ENCODE measurements at places on chromosomes 12 and 14. TPM values are rescaled to one million over a fixed set of nuclear protein-coding genes. Genes with fewer than 3 reads are reported as not detected.
A peak's percentile ranks its signal among the peaks of the same experiment; 100 is the strongest.

GRCh38 chr12:5204831-5205230, 161.2 kb downstream of the KCNA5 start:
- H3K36me3 ChIP-seq: no peaks in the 10 kb centered on the region
- no peak overlapping the region for H3K4me3 ChIP-seq
- no peak for DNase-seq

DNA sequence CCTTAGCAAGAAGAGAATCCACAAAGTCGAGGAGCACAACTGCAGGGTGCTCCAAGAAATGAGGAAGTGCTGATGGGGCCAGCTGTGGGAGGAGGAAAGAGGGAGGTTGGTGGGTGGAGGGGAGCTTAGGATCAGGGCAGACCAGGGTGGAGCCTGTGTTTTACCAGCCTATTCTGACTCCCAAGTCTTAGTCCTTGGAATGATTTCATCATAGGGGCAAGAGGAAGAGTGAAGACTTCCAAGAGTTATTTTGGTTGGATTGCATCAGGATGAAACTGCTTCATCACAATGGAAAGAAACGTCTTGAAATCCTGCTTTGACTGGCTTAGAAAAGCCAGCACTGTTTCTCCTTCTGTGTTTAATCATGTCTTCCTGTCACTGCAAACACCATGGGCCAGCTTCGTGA, 194.0 kb downstream of the DPF3 start:
- no peaks in the 10 kb centered on the region for H3K27me3 ChIP-seq
- H3K36me3 ChIP-seq: no peaks in the 10 kb centered on the region
- H3K27ac ChIP-seq: no peak overlapping the region
- no peak for DNase-seq
- H3K4me1 ChIP-seq: peaks cover 4% of the 10 kb centered on the region
- no peak overlapping the region for H3K4me3 ChIP-seq

- H3K36me3 ChIP-seq: no peaks in the 10 kb centered on the region
- DNase-seq: no peak
- H3K4me1 ChIP-seq: peaks cover 10% of the 10 kb centered on the region
- H3K4me3 ChIP-seq: no peak overlapping the region
- H3K27me3 ChIP-seq: peaks cover 3% of the 10 kb centered on the region
- no peak overlapping the region for H3K27ac ChIP-seq
Observed at GRCh38 chr12:103279444-103279843, 216.3 kb downstream of the C12orf42 start.

DNA sequence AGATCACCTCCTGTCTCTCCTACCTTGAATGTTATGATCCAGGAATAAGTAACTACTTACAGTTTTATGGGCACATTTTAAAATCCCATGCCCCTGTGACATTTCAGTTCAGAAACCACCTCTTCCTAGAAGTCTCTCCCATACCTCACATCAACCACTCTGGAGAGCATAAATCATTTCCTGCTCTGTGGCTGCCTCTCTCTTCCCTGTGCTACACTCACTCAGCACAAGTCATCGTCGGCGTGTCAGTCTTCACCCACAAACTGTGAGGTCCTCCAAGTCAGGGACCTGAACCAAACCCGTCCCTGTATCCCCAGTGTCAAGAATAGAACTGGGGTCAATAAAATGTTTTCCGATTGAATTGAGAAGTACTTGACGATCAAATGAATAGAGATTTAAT, 863.3 kb downstream of the BCL11B start:
- H3K27me3 ChIP-seq: no peaks in the 10 kb centered on the region
- no peaks in the 10 kb centered on the region for H3K36me3 ChIP-seq
- peaks cover 20% of the 10 kb centered on the region for H3K4me1 ChIP-seq
- peak overlapping the region; percentile 66 for H3K27ac ChIP-seq
- H3K4me3 ChIP-seq: no peak overlapping the region

- peaks cover 66% of the 10 kb centered on the region for H3K27me3 ChIP-seq
- DNase-seq: no peak
- no peak overlapping the region for H3K27ac ChIP-seq
- H3K36me3 ChIP-seq: no peaks in the 10 kb centered on the region
Observed at GRCh38 chr12:26128168-26128567, 3.3 kb upstream of the BHLHE41 start.

GRCh38 chr14:76204461-76205230, 52.9 kb downstream of the GPATCH2L start:
- H3K36me3 ChIP-seq: peaks cover 45% of the 10 kb centered on the region
- H3K4me3 ChIP-seq: no peak overlapping the region
- DNase-seq: no peak

DNA sequence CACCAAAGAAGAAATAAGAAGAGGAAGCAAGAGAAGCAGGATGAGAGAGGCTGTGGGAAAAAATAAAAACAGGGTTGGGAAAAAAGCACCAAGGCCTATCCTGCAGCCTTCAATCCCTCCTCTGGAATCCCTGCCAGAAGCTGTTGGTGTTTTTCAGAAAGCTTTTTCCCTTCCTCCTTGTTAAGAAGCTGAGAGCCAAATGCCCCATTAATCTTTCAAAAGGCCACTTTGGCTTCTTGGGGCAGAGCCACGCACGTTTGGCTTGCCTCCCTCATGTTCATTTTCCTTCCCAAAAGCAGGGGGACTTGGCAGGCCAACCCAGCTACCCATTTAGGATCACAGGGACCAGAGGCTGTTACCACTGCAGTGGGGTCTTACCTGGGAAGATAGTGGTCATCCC, 365.3 kb downstream of the NUAK1 start:
- no peaks in the 10 kb centered on the region for H3K36me3 ChIP-seq
- no peaks in the 10 kb centered on the region for H3K4me1 ChIP-seq
- DNase-seq: no peak
- H3K4me3 ChIP-seq: no peak overlapping the region

DNA sequence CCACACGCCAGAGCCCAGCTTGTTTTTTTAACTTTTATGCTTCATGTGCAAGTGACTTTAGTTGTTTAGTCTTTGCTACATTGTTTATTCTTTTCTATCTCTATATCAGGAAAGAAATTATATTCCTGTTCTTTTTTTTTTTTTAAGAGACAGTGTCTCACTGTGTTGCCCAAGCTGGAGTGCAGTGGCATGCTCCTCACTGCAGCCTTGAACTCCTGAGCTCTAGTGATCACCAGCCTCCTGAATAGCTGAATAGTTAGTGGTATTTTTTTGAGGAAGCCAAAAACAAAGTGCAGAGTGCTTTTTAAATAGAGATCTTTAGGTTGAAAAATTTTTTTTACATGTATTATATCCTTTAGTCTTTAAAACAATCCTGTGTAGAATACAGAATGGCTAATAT, 58.2 kb downstream of the ETNK1 start:
- H3K4me1 ChIP-seq: peaks cover 15% of the 10 kb centered on the region
- H3K36me3 ChIP-seq: peaks cover 33% of the 10 kb centered on the region
- H3K27me3 ChIP-seq: no peaks in the 10 kb centered on the region
- no peak overlapping the region for H3K4me3 ChIP-seq
- no peak overlapping the region for H3K27ac ChIP-seq

DNA sequence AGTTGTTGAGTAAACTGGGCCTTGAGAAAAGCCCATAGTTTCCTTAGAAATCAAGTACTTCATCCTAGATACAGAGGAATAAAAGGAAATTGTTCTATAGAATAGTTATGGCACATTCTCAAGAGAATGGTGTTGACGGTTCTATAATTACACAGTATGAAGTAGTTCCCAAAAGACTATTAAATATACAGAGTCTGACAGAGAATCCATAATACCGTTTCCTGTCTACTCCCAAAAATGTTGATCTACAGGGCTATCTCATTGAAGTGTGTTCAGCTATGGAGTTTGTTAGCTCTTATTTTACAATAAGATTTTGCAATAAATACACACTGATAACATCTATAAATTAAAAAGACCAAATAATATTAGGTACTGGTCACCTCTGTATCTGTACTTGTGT, 799.7 kb downstream of the RPS29 start:
- no peaks in the 10 kb centered on the region for H3K27me3 ChIP-seq
- no peak for DNase-seq
- H3K4me3 ChIP-seq: no peak overlapping the region
- no peaks in the 10 kb centered on the region for H3K4me1 ChIP-seq

DNA sequence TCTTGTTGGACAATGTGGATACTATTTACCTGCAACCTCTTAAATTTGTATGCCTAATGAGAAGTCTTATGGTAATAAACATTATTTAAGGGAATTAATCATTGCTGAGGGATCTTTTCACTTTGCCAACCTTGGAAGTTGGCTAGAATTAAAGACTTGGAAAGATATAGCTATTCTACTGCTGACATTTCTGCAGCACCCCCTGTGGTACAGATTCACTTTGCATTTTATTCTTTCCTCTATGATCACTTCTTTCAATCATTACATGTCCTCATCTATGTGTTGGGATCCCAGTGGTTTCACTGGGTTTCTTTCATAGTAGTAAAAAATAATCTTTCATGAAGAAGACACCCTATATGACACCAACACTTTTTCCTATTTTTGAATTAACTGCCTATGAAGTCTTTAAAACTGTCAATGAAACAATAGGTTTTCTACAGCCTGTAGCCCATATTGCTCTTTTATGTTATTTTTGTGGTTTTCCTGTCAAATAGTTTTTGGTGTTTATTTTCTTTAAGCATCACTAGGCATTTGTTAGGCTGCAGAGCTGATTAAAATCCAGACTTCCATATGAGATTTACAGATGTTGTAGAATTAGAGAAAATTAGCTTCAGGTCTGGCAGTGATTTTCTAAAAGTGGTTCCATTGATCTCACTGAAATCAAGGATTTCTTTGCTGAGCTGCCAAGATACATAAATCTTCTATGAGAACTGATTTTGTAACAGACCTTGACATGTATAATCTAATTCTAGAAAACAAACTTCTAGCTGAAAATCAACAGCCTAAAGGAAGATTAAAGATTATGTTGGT, 256.1 kb downstream of the NAV3 start:
- H3K27me3 ChIP-seq: no peaks in the 10 kb centered on the region
- DNase-seq: no peak
- H3K4me3 ChIP-seq: no peak overlapping the region

GRCh38 chr12:53340398-53340797, 4.2 kb upstream of the SP7 start:
- H3K27me3 ChIP-seq: peaks cover 32% of the 10 kb centered on the region
- no peak for DNase-seq
- no peak overlapping the region for H3K4me3 ChIP-seq
- peaks cover 24% of the 10 kb centered on the region for H3K4me1 ChIP-seq
- no peak overlapping the region for H3K27ac ChIP-seq

DNA sequence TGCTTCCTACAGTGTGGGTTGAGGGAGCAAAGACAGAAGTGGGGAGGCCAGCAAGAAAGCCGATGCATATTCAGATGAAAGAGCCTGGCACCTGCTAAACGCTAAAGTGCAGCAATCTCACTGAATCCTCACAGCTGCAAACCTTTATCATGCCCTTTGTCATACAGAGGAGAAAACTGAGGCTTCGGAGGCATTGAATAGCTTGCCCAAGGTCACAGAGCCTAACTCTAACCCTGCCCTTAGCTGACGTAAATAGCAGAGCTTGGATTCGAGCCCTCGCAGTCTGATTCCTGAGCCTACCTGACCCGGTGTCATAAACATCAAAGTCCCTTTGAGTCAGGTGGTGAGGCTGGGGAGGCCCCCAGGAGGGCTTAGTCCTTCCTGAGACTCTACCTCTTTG, 54.9 kb downstream of the CMKLR1 start:
- no peak overlapping the region for H3K4me3 ChIP-seq
- H3K4me1 ChIP-seq: peaks cover 11% of the 10 kb centered on the region
- no peak overlapping the region for H3K27ac ChIP-seq
- no peak for DNase-seq
- no peaks in the 10 kb centered on the region for H3K36me3 ChIP-seq
- H3K27me3 ChIP-seq: no peaks in the 10 kb centered on the region

DNA sequence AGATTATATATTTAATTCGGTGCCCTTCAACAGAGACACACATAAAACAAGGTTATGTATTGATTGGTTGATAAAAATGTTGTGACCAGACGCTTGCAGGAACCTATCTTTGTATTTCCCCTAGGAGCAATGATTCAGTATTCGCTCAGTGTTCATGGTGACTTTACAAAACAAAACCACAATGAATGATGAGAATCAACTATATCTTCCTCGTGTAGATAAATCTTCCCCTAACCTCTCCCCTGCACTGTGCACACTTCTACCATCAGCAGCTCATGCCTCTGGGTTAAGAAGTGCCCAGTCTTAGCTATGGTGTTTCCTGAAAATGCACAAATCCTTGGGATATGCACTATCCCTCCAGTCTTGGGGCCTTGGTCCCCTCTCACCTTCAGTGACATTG, 16.3 kb downstream of the RIN3 start:
- DNase-seq: no peak
- H3K36me3 ChIP-seq: peaks cover 28% of the 10 kb centered on the region
- peak overlapping the region; percentile 99 for H3K27ac ChIP-seq
- no peaks in the 10 kb centered on the region for H3K27me3 ChIP-seq
- H3K4me1 ChIP-seq: peaks cover 78% of the 10 kb centered on the region

DNA sequence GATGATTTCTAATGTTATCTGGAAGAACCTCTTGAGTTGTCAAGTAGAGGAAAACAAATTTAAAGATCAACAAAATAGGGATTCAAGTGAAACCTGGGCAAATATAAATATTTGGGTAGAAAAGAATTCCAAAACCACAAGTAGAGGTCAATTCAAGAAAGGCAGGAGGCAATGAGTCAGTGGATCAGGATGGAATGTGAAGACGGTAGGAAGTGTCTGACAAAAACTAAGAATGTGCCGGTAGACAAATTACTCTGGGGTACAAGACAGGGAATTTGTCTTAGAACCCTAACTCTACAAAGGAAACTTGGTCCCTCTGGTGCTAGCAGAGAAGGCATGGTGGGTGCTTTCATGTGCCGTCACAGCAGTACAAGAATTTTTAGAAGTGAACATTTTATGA, 13.6 kb downstream of the ABCD2 start:
- H3K27me3 ChIP-seq: no peaks in the 10 kb centered on the region
- H3K27ac ChIP-seq: peak overlapping the region; percentile 1
- DNase-seq: no peak
- no peak overlapping the region for H3K4me3 ChIP-seq
- H3K36me3 ChIP-seq: peaks cover 29% of the 10 kb centered on the region

GRCh38 chr14:80587096-80587724, 354.3 kb downstream of the CEP128 start:
- H3K27me3 ChIP-seq: no peaks in the 10 kb centered on the region
- DNase-seq: peak; percentile 18
- H3K4me1 ChIP-seq: peaks cover 18% of the 10 kb centered on the region

GRCh38 chr12:105524961-105525360, 194.5 kb downstream of the C12orf75 start:
- DNase-seq: no peak
- H3K27me3 ChIP-seq: peaks cover 10% of the 10 kb centered on the region
- H3K36me3 ChIP-seq: no peaks in the 10 kb centered on the region
- no peak overlapping the region for H3K27ac ChIP-seq

GRCh38 chr12:14261861-14262260, 103.6 kb upstream of the ATF7IP start:
- H3K4me1 ChIP-seq: peaks cover 30% of the 10 kb centered on the region
- no peak overlapping the region for H3K4me3 ChIP-seq
- no peak for DNase-seq

PIK3C2G gene
- not detected for total RNA-seq

B3GNT4 gene
- 3.6 TPM for total RNA-seq

IL26 gene
- not detected for total RNA-seq

DNAJC22 gene
- 0.14 TPM for total RNA-seq

ANKRD52 gene
- 31.3 TPM for total RNA-seq

CKAP4 gene
- 16.3 TPM for total RNA-seq

NANOG gene
- not detected for total RNA-seq

TAS2R14 gene
- 0.97 TPM for total RNA-seq

EML5 gene
- total RNA-seq: 2.7 TPM

SLC38A4 gene
- total RNA-seq: not detected

RIPK3 gene
- total RNA-seq: 5.9 TPM

MEG3 gene
- total RNA-seq: not detected

KRT72 gene
- total RNA-seq: 0.32 TPM

CGRRF1 gene
- 10.0 TPM for total RNA-seq

PAN2 gene
- total RNA-seq: 55.7 TPM

ABCC9 gene
- not detected for total RNA-seq

DDX11 gene
- total RNA-seq: 147 TPM

DIO2 gene
- not detected for total RNA-seq

CINP gene
- 47.8 TPM for total RNA-seq

ERC1 gene
- 27.0 TPM for total RNA-seq

RFX4 gene
- total RNA-seq: not detected

TMEM121 gene
- total RNA-seq: 12.0 TPM
